GM13977 (cell line): ENCODE measurements at places on chromosomes 16 and 17.
A peak's percentile ranks its signal among the peaks of the same experiment; 100 is the strongest.

DNA sequence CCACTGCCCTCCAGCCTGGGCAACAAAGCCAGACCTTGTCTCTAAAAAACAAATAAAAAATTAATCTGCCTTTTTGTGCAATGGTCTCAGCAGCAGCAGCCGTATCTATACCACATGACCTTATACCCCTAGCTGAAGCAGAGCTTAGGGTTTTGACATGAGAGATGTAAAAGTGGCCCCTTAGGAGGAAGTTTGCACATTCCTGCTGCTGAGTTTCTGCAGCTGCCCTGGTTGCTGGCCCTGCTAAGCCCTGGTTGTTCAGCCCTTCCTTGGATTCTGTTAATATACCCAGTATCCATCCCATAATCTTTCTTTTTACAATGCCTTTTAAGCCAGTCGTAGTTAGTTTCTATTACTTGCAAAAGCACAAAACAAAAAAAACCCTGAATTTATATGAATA is 33.0 kb upstream of the PRKCB start:
- no peak for DNase-seq

DNA sequence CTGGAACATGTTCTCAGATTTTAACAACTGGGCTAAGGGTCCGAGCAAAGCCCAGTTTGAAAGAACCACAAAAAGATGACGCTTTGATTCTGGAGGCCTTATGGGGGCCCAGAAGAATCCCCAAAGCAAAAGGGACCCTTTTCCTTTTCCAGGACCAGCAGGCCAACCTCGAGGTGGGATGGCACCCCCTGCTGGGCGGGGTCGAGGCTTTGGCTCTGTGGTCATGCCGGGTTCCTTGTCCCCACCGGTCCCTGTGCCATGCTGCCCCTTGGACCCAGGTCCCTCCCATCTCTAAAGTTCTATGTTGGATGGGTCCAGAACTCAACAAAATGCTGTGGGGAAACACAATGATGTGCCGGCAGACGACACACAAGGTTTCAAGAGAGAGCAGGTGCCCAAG is 30.9 kb downstream of the TMEM204 start:
- DNase-seq: peak; percentile 46

DNA sequence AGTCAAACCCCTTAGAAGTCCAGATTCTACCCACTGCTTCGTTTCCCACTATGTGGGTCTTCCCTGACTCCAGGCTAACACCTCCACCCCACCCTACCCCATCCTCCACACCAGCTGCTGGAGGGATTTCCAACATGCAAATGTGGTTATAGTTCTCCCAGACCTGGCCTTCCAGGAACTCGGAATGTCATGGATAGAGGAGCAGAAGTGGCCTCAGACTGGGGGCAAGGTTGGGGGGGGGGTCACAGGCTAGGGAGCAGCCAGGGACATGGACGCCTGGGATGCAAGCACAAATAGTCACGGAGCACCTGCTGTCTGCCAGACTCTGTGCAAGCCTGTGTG is 2.0 kb downstream of the CAMKK1 start:
- DNase-seq: no peak

DNA sequence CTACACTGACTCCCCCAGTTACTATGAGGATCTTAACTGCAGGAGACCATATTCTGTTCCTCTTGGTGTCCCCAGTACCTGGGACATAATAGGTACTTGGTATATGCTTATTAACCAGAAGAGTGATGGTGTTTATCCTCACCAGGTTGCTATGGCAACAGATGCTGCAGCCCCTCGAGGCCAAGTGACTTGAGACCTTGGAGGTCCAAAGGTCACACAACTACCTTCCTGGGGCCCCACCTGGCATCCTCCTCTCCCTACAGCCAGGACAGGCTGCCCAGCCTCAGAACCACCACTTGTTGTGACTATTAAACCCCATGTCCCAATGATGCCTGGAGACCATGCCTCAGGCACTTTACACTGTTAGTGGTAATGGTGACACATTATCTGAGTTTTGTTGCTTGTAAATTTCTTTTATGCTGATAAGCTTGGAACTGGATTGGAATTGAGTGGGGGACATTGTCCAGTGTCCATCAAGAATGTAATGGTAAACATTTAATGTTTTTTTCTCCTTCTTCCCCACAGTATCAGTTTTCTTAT is 189.4 kb downstream of the CCDC182 start:
- DNase-seq: no peak

GRCh38 chr17:16434662-16435061 is 19.3 kb downstream of the TRPV2 start:
- no peak for DNase-seq

DNA sequence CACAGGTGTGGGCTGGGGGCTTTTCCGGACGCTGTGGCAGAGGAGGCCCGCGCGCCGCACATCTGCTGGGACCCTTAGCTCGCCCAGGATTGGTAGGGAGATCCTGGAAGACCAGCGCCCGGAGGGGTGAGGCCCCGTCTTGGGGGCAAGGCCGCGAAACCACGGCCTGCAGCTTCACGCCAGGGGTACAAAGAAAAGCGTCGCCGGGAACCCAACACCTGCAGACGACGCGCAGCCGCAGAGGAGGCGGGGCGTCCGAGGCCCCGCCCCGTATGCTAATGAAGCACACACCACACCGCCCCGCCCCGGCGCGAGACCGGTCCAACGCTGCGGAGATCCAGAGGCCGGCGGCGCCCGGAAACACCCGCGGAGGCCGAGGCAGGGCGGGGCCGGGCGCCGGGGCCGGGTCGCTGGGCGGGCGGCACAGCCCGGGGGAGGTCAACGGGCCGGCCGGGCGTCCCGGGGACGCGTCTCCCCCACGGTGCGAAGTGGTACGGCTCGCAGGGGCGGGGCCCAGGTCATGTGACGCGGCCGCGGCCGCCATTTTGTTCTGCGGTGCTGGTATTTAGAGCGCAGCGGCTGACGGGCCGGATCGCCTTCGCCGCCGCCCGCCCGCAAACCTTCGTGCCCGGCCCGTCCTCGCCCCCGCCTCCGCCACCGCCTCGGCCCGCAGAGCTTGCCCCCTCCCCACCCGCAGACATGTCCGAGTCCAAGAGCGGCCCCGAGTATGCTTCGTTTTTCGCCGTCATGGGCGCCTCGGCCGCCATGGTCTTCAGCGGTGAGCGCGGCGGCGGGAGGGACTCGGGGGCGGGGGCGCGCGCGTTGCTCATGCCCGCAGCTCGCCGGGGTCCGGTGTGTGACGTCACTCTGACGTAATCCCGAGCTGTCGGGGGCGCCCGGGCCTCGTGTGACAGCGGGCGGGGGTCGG is at the start of gene ATP6V0C:
Gene ATP6V0C (plus strand): TSS at position 548 of the 928 bp plus-strand sequence. CDS start 152 bp downstream, at position 700.
- peak; percentile 99 for DNase-seq

DNA sequence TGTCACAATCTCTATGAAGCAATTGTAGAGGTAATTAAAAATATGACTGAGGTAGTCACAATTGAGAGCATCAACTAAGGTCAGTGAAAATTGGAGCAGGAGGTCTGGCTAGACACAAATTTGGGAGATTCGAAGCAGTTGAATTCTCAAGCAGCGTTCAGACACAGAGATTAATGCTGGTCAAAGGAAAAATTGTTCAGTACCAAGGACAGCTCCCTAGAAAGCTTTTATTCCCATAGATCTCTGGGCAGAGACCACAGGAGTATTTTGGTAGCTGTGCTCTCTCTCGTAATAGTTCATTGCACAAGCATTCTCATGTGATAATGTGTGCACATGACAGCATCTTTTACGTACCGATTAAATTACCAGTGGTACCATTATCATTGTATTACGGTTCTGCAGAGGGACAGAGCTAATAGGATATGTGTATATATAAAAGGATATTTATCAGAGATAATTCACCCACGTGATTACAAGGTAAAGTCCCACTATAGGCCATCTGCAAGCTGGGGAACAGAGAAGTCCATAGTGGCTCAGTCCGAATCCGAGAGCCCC is 387.5 kb upstream of the HSBP1 start:
- DNase-seq: no peak

GRCh38 chr16:66751053-66751302 is 431 bp downstream of the DYNC1LI2 start:
- DNase-seq: peak; percentile 36

- DNase-seq: no peak
These were observed 30.7 kb upstream of the SLC5A11 start for GRCh38 chr16:24815021-24815420.

DNA sequence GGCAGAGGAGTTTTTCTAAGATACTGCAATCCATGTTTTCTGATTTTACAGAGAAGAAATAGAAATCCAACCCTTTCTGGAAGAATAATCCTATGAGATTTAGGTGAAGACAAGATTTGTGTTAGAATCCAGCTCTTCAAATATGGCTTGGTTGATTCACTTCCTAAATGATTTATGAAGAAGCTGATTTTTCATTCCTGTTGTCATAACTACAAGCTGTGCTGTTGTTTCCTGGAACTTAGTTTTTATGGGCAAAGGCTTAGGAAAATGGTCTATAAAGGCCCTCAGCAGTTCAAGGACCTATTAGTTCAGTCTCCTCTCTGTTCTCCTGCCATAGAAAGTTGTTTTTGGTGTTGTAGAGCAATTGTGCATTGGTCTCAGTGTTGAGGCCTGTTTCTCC is 174.2 kb upstream of the FAM20A start:
- no peak for DNase-seq

DNA sequence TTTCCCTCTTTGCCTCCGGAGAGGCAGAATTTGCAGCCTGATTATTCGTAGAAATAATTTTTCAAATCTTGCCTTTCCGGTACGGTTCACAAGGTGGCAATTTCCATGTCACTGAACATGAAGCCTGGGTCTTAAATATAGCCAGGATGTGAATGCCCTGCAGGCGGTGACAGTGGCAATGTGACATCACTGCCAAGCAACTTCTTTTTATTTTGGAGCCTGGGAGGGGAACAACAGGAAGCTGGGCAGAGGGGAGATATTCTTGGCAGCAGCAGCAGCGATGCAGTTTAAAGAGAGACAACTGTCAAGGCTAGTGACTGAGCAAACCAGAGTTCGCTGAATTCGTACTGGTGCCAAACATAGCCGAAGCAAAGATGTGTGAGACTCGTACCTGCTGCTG is 171.1 kb downstream of the SNX29 start:
- DNase-seq: no peak

DNA sequence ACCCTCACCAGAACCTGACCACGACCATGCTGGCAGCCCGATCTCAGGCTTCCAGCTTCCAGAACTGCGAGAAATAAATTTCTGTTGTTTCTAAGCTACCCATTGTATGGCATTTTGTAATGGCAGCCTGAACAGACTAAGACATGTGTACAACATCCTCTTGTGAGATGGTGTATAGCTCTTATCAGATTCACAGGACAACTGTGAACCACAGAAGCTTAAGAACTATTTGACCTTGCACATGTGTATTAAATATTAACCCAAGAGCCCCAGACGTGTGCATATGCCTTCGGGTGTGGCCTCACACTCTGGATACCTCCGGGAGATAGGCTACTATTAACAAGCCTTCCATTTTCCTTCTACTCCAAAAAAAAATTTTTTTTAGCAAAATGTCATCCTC is 248.9 kb downstream of the SLC39A11 start:
- DNase-seq: no peak

- no peak for DNase-seq
These were observed 73.9 kb downstream of the RPGRIP1L start for GRCh38 chr16:53629607-53630312.

- no peak for DNase-seq
These were observed 1.3 kb downstream of the CDH13 start for GRCh38 chr16:82628088-82628423.
